ENCODE measurements at places on chromosomes 4 and X.

DNA sequence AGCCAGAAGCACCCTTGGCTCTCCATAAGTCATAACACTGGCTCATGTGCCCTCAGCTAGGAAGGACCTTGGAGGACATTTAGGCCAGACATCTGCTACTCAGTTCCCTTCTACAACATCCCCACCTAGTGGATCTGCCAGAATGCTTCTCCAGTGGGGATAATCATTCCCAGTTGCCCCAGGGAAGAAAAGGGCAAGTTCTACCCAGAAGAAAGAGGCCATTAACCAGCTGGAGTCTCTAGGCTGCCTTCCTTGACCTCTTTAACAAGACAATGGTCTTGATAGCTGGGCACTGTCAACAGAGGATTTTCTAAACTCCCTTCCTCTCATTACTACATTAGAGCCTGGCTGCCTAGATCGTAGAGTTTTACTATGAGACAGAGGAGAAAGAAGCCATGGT, 42.0 kb downstream of the LGI2 start:
- DNase-seq: peak; percentile 39

DNA sequence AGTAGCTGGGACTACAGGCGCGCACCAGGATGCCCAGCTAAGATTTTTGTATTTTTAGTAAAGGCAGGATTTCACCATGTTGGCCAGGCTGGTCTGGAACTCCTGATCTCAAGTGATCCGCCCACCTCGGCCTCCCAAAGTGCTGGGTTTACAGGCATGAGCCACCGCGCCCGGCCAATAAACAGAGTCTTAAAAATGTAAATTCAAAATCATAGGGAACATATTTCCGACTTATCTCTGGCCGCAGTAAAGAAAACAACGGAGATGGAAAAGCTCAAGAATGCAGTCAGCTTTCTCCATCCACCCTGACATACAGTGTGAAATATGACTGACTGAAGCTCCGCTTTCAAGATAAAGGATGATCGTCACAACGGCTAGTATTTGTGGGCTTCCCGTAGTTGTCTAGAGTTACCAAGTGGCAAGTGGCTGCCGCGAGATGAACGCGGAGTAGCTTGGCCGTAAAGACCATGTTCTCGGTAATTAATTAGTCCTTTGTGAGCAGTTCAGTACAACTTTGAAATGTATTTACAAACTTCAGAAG, 495.1 kb upstream of the FAT1 start:
- no peak for DNase-seq

GRCh38 chr4:78428996-78429395, 122.6 kb upstream of the ANXA3 start:
- DNase-seq: no peak

- DNase-seq: peak; percentile 87
Observed at GRCh38 chr4:147547314-147548056, 66.6 kb downstream of the EDNRA start.

DNA sequence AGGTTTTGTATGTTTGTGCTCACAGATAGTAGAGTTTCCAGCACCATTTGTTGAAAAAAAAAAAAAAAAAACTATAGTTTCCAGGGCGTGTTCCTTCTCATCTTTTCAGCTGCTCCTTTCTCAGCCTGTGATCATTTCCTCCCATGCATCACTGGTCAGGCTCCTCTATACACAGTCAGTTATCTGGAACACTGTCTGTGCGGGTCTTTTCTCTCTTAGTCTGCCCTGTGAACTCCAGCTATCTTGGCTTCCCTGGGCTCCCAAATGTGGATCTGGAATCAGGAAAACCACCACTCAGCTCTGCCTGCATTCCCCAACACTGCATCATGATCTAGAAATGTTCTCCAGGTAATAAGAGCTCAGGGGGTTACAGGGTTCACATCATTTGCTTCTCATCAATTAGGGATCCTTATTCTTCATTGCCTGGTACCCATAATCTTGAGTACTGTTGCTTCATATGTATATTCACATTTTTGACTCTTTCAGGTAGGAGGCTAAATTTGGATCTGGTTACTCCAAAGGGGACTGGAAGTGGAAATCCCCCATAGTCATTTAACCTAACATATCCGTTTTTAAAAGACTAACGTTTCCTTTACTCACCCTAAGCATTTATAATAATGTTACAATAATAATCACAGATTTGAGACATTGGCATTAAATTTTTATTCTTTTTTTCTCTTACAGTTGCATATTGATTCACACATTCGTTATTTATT, 221.8 kb upstream of the KLF3 start:
- DNase-seq: no peak

DNA sequence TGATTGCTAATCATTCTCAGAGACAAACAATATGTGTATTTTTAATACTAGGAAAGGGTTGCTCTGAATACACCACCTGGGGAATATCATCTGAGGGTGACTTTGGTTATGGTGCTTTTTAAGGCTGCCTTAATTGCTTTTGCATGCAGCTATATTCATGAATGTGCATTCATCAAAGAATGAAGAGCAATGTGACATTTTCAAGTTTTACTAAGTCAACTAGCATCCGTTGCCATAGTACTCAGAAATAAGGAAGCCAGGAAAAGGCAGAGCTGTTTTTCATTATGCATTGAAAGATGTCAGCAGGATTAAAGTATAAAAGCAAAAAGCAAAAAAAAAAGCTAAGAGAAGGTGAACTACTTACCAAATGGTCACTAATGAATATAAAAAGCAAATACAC, 67.4 kb upstream of the PCDH18 start:
- DNase-seq: no peak

DNA sequence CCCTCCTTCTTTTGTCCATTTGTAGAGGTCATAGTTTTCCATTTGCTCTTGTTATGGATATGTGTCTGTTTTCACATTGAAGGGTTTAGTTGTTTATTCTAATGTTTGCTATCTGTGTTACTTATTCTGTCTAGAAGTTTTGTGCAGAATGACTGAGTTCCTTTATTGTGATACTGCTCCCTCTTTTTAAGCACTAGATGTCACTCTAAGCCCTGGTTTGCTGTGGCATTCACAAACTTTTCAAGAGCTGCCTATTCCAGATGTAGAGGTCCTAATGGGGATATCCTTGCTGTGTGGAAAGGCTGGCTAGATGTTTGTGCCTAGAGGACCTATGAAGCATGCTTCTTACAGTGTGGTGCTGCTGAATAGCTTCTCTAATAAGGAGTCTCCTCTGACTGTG, 338.6 kb downstream of the SPIN4 start:
- no peak for DNase-seq

- peak; percentile 38 for DNase-seq
Observed at GRCh38 chrX:9824554-9824953, 38.3 kb downstream of the SHROOM2 start.

DNA sequence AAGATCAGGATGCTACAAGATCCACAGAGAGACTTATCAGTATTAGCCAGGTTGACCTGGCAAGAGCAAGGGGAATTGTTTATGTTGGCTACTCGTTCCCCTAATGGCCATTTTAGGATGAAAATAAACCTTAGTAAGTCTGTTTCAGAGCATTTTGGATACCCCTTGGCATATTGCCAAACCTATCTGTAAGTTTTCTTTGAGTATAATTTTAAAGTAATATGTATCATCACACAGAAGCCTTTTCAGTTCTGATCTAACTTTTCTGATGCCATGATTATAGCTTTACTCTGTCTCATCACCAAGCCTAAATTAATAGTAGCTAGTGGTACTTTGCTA, 99.7 kb downstream of the TSPAN7 start:
- DNase-seq: no peak

DNA sequence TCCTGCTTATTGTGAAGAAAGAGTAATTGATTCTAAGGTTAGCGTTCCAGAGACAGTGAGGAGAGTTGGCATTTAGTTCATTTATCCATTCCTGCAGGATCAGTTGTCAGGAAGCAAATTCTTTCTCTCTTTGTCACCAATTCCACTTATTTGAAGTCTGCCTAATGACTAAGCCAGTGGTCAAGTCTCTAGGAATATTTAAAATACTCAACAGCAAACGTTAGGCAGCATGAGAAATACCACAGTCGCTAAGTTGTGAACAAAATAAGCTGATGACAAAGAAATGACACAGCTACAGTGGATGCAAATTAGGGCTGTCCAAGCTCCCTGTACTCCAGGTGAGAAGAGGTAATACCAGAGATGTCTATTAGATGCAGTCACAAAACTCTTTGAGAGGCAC, 6.6 kb upstream of the MAGEB17 start:
- DNase-seq: peak; percentile 69

DNA sequence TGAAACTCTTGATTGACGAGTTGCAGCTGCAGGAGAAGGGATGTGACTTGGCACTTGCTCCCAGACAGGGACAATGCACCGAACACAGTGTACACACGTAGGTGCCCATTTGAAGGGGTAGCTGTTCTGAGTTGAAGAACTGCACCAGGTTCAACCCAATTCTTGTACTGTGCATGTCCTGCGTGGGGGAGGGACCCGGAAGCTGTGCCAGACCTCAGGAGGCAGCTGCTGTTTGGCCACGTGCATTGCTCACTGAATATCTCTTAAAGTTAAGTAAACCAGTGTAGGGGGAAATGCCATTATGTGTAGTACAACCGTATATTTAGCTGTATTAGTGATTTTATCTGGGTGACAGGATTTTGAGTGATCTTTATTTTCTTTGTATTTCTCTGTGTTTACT, 12.0 kb upstream of the RBBP7 start:
- peak; percentile 30 for DNase-seq

DNA sequence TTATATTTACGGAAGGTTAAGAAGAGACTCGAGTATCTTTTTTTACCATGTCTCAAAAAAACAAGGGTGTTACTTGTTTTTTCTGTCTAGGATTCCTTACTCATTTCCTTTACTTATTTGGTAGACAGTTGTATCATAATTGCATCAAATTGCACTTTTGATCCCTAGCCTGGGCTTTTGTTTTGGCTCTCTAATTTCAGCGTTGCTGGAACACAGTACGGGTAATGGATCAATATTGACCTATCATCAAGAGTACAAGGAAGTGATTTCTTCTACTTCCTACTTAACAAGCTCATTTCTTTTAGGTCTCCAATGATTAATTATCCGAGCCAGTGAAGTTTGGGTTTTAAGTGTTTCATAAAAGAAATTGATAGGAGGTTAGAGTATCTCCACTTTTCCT, 16.8 kb downstream of the AIMP1 start:
- no peak for DNase-seq

GRCh38 chrX:71514367-71515037, 18.4 kb upstream of the OGT start:
- no peak for DNase-seq

- no peak for DNase-seq
Observed at GRCh38 chr4:1406981-1407656, 877 bp upstream of the NKX1-1 start.

Data from mesenchymal stem cell (in vitro differentiated cells and primary cell).